ENCODE measurements at places on chromosomes 12 and 14.
A peak's percentile ranks its signal among the peaks of the same experiment; 100 is the strongest.

DNA sequence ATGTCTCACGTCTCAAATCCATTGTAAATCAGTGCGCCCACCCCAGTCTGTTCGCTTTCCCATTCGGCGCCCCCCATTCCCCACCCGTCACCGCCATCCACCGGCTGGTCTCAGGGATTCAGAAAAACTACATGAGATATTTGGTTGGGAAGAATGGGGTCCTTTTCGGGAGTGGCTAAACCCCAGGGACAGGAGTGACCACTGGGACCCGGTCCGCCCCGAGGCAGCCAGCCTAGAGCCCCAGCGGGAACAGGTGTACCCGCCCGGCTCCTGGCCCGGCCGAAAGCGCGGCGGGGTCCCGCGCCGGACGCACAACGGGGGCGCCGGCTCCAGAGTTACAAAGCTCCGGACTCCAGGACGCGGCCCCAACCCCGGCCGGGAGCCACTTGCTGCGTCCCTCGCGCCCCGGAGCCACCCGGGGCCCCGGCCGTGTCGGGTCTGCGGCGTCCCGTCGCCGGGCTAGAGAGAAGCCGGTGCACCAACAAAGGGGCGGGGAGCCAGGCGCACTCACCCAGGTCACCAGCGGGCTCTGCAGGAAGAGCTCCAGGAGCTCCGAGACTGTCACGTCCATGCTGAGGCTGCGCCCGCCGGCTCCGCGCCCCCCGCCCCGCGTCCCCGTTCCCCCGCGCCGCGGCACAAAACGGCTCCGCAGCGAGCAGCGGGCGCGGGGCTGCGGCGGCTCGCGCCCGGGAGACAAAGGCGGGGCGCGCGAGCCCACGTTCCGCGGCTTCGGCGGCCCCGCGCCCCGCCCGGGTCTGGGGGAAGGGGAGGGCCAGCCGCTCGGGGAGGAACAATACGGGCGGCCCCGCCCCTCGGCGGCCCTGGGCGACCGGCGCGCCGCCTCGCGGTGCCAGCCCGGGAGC, at the start of gene CCDC88C:
Gene CCDC88C, minus strand, starts transcription at position 701 of the 863 bp plus-strand sequence. Its CDS starts 130 bp downstream, at position 571.
- H3K27me3 ChIP-seq, result no peaks in the 10 kb centered on the region
- H3K36me3 ChIP-seq, result no peaks in the 10 kb centered on the region
- H3K4me3 ChIP-seq, result peak within 1 kb of the TSS; percentile 83
- H3K27ac ChIP-seq, result peak within 1 kb of the TSS; percentile 78
- peaks cover 14% of the 10 kb centered on the region for H3K4me1 ChIP-seq

- DNase-seq, result no peak
- no peak overlapping the region for H3K27ac ChIP-seq
- no peaks in the 10 kb centered on the region for H3K4me1 ChIP-seq
- no peaks in the 10 kb centered on the region for H3K27me3 ChIP-seq
These were observed 34.8 kb upstream of the VSX2 start for GRCh38 chr14:74204491-74204890.

DNA sequence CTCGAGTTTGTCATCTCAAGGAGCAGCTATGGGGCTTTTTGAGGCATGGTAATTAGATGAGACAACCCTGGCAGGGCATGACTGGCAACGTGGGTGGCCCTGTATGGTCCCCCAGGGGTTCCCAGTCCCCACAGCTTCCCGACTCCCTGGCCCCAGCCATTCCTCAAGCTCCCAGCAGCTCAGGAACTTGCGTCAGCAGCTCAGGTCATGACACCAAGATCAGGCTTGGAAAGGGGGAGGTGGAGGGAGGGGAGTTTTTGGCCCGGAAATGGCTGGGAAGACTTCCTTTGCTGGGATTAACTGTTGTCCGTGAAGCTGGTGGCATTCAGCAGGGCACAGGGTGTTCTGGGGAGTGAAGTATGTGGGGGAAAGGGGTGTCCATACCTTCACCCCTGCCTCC, 10.4 kb upstream of the NRIP2 start:
- no peaks in the 10 kb centered on the region for H3K27me3 ChIP-seq
- no peaks in the 10 kb centered on the region for H3K36me3 ChIP-seq
- no peak overlapping the region for H3K27ac ChIP-seq
- no peaks in the 10 kb centered on the region for H3K4me1 ChIP-seq

DNA sequence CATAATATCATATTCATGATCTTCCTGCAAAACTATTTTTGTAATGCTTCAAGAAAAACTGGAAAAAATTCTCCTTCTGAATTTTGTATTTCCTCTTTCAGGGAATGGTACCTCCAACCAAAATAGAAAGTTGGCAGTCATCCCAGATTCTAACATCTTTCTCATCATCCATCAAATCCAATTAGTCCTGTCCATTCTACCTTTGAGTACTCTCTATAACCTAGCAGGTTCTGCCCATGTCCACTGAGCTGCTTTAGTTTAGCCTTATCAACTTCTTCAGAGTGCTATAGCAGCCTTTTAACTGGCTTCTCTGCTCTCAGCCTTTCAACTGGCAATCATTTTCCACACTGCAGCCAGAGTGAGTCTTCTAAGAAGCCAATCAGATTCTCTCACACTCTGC, 236.2 kb downstream of the AKAP6 start:
- H3K36me3 ChIP-seq, result no peaks in the 10 kb centered on the region
- no peak for DNase-seq
- H3K4me1 ChIP-seq, result peaks cover 9% of the 10 kb centered on the region
- H3K27ac ChIP-seq, result no peak overlapping the region
- H3K4me3 ChIP-seq, result no peak overlapping the region
- no peaks in the 10 kb centered on the region for H3K27me3 ChIP-seq

- peaks cover 33% of the 10 kb centered on the region for H3K4me1 ChIP-seq
- H3K4me3 ChIP-seq, result no peak overlapping the region
- H3K27me3 ChIP-seq, result no peaks in the 10 kb centered on the region
These were observed 2.0 kb upstream of the ART4 start for GRCh38 chr12:14845350-14845750.

DNA sequence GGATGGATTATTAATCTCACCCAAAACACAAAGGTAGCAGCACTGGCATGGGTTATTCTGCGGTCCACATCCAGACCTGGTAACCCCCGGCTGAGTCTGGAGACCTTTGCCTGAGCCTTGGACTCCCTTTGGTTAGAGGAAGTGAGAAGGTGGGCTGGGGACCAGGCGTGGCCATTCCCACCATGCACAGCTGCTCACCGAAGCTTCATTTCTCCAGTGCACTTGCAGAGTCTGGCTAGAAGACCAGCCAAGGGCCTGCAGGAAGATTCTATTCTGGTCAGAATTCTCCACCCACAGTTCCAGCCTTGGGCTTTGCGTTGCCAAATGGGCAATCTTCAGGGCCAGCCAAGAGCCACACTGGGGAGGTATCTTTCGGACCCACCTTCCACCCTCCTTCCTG, 73.0 kb downstream of the LGMN start:
- DNase-seq, result no peak
- H3K4me1 ChIP-seq, result no peaks in the 10 kb centered on the region
- no peak overlapping the region for H3K4me3 ChIP-seq
- no peak overlapping the region for H3K27ac ChIP-seq
- no peaks in the 10 kb centered on the region for H3K27me3 ChIP-seq

- no peak overlapping the region for H3K4me3 ChIP-seq
- H3K27me3 ChIP-seq, result no peaks in the 10 kb centered on the region
- no peaks in the 10 kb centered on the region for H3K36me3 ChIP-seq
- DNase-seq, result no peak
These were observed 162.9 kb downstream of the LRIG3 start for GRCh38 chr12:58757422-58757821.

DNA sequence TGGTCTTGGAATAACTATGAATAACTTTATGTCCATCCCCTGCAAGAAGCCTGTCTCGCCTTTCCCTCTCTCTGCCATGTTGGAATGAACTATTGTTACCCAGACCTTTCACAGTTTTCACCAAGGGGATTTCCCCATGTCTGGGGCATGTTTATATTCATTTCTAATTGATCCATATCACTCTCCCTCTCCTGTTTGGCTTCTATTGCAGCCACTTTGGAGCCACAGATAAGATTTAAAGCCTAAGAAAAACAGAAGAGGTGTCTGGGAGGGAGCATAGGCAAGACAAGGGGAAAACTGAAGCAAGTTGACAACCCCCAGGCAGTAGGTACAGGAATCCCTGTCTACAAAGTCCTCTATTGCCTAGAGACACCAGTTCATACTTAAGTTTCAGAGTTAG, 41.0 kb upstream of the FOXJ2 start:
- H3K36me3 ChIP-seq, result no peaks in the 10 kb centered on the region
- DNase-seq, result no peak
- no peak overlapping the region for H3K27ac ChIP-seq

GRCh38 chr14:54420478-54421142, 20.6 kb downstream of the CNIH1 start:
- H3K27ac ChIP-seq, result no peak overlapping the region
- no peaks in the 10 kb centered on the region for H3K27me3 ChIP-seq
- H3K4me3 ChIP-seq, result no peak overlapping the region
- no peaks in the 10 kb centered on the region for H3K4me1 ChIP-seq

GRCh38 chr12:110635055-110635454, 21.1 kb downstream of the TCTN1 start:
- no peaks in the 10 kb centered on the region for H3K4me1 ChIP-seq
- DNase-seq, result no peak
- no peaks in the 10 kb centered on the region for H3K36me3 ChIP-seq
- no peak overlapping the region for H3K4me3 ChIP-seq
- no peak overlapping the region for H3K27ac ChIP-seq
- H3K27me3 ChIP-seq, result no peaks in the 10 kb centered on the region

- no peaks in the 10 kb centered on the region for H3K4me1 ChIP-seq
- H3K27ac ChIP-seq, result no peak overlapping the region
- DNase-seq, result no peak
- no peaks in the 10 kb centered on the region for H3K36me3 ChIP-seq
- H3K27me3 ChIP-seq, result no peaks in the 10 kb centered on the region
These were observed 186.7 kb upstream of the NEDD1 start for GRCh38 chr12:96720363-96720705.

DNA sequence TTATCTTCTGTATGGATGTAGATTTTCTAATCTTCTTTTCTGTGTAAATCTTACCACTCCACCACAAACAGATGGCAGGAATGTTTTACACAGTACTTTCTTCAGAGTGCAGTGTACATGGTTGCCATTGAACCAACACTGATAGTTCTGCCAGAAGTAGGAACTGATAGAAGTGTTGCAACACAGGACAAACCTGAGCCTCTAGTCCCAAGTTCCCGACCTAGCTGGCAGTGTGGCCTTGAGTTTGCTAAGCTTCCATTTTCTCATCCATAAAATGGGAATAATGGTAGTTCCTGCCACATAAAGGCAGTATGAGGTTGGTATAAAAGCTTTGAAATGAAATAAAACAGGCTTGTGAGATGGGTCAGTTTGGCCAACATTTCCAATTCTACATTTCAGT, 50.8 kb upstream of the SAV1 start:
- H3K4me3 ChIP-seq, result no peak overlapping the region
- no peaks in the 10 kb centered on the region for H3K36me3 ChIP-seq
- H3K27me3 ChIP-seq, result no peaks in the 10 kb centered on the region
- H3K4me1 ChIP-seq, result no peaks in the 10 kb centered on the region
- no peak overlapping the region for H3K27ac ChIP-seq

GRCh38 chr12:40197590-40197989, 27.2 kb upstream of the LRRK2 start:
- no peaks in the 10 kb centered on the region for H3K36me3 ChIP-seq
- H3K4me3 ChIP-seq, result no peak overlapping the region
- no peaks in the 10 kb centered on the region for H3K27me3 ChIP-seq
- DNase-seq, result no peak

DNA sequence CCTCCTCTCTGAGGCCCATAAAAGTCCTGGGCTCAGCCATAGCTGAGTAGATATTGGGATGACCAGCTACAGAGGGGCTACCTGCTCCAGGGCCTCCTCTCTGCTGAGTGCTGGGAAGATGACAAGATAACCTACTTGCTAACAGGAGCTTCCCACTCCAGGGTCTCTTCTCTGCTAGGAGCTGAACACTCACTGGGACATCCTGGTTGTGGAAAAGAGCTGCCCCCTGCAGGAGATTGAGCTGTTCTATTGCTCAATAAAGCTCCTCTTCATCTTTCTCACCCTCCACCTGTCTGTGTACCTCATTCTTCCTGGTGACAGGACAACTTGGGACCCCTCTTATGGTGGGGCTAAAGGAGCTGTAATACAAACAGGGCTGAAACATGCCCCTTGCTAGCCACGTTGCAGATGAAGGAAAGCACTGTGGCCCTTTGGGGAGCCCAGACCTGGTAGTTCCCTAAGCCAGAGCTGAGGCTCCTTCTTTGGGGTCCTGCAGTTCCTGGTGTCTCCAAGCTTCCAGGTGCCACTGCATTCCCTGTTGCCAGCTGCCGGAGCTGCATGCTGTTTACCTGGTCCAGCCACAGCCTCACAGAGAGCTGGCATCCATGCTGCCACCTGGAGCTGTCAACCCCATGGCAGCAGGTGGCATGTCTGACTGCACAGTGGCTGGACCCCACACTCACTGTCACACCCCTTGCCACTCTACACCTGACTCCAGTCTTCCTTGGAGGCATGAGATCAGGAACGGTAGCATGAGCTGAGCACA, 598.5 kb upstream of the LMO3 start:
- DNase-seq, result no peak
- H3K4me1 ChIP-seq, result no peaks in the 10 kb centered on the region
- no peaks in the 10 kb centered on the region for H3K36me3 ChIP-seq
- H3K27ac ChIP-seq, result no peak overlapping the region

GRCh38 chr14:35387219-35387618, 17.3 kb downstream of the NFKBIA start:
- no peak for DNase-seq
- no peaks in the 10 kb centered on the region for H3K36me3 ChIP-seq
- H3K4me3 ChIP-seq, result no peak overlapping the region
